ENCODE measurements at places on chromosomes 2 and 18.
A peak's percentile ranks its signal among the peaks of the same experiment; 100 is the strongest.

DNA sequence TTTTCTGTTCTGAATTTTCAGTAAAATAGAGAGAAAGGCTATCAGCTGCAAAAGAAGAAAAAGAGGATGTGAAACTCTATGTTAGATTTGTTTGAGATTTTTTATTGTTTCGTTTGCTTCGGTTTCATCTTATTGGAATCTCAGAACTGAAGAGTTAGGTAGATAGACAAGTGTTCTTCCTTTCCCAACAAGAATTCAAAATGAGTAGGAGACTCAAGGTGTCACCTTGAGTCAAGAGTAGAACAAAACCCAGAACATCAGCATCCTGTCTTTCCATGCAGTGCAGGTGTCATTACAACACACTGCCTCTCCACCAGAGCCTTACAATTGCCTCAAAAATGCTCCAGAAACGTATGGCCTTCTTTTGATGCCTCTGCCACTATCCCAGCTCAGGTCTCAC lies 21.1 kb downstream of the NBAS start:
- no peak for DNase-seq

GRCh38 chr2:6067806-6068205 lies 375.6 kb downstream of the SOX11 start:
- no peak for DNase-seq

DNA sequence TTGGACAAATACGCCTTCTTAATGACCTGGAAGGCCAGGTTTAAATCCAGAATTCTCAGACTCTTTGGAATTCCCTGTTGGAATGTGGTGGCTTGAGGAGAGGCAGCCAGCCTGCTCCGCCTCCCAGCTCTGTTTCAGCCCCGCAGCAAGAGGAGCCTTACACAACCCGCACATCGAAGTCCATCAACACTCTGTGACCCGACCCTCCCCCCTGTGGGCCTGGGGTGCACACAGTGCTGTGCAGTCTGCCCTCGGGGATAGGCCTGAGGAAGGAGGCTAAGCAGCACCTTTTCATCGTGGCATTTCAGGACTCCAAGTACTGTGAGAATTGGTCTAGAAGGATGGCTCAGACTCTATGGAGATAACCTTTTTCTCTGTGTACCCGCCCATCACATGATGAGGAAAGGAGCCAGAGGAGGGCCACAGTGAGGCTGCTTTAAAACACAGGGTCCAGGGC lies 73.7 kb downstream of the GREB1L start:
- DNase-seq: no peak

GRCh38 chr2:198913394-198914152 lies 544.2 kb downstream of the SATB2 start:
- no peak for DNase-seq

GRCh38 chr18:49362431-49362830 lies 98.0 kb downstream of the DYM start:
- DNase-seq: no peak

GRCh38 chr18:44638034-44638540 lies 42.6 kb upstream of the SETBP1 start:
- no peak for DNase-seq

DNA sequence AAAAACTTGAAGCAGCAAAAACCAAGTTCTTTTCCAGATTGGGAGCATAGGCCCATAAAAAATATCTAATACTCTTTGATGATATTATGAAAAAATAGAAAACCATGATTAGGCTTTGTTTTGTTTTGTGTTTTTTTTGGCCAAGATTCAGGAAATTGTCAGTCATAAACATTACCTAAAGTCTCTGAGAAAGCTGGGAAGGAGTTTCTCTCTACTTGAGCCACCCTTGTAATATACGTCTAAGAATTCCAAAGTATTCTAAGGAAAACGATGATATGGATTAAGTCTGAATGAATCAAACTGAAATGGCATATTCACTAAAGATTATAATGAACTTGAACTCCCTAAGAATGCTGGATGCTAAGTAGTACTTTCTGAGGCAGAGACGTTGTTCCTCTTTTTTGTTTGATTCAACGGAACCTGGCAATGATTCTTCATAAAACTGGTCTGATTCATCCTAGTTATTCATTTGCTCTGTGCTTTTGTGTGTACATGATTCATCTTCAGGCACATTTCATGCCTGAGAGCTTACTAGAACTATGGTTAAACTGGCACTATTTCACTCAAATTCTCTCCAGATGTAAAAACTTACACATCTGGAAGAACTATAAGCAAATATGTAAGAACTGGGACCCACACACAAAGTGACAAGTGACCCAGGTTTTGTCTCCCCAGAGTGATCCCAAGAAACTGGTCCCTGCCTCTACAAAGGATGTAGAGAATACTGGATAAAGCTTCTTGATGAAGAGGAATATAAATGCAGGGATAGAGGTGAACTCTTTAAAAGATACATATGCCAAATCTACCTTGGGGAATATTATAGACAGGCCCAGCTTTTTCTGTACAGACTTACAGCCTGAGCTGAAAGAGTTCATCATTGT lies 159.7 kb downstream of the DOCK10 start:
- DNase-seq: peak; percentile 53

DNA sequence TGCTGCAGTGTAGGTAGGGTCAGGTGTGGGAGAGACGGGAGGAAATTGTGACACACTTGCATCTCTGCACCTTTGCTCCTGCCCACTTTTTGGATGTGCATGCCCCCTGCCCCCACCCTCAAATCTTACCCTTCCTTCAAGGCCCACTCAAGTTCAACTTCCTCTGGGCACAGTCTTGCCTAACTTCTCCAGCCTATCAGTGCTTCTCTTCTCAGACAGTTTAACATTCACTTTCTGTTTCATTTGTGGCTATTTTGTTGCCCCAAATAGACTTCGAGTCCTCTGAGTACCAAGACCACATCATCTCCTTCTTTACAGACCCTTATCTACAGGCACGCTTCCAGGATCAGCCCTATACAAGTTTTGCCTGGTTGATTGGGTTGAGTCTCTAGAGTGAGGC lies 2.7 kb downstream of the ST8SIA5 start:
- no peak for DNase-seq

- peak; percentile 10 for DNase-seq
Measured at GRCh38 chr2:109348671-109349502, 219.9 kb downstream of the SH3RF3 start.

GRCh38 chr2:98341241-98341640 lies 5.0 kb upstream of the CNGA3 start:
- no peak for DNase-seq

DNA sequence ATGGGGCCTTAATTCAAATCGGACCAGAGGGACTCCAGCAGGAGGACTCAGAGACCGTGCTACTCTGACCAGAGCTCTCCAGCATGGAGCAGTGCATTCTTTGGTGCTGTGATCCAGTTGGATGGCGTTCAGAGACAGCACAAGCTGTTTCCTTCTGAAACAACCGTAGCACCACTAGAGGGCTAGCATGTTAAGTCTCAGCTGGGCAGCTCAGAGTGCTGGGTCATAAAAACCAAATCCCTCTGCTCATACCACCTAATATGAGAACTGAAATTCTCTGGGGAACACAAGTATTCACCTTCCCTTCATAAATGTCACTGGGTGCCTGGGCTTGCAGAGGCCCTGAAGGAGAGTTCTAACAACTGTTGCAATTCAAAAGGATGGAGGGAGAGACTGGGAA lies 97.7 kb upstream of the TFCP2L1 start:
- no peak for DNase-seq

DNA sequence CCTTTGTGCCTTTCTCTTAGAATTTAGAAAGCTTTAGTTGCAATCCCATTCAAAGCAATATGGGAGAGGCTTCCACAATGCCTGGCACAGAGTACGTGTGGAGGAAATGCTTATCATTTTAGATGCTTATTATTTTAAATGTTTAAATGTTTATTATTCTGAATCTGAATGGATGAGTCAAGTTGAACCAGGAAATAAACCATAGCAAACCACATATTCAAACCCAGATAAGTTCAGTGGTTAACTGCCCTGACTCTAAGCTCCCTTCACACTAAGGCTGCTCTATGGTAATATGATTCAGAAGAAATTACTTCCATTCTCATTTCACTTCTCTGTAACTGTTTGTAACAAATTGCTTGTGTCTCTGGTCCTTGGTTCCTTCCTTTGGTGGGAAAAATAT lies 5.2 kb upstream of the PPP4R1 start:
- DNase-seq: no peak

- no peak for DNase-seq
Measured at GRCh38 chr2:124112206-124112605, 87.1 kb downstream of the CNTNAP5 start.

DNA sequence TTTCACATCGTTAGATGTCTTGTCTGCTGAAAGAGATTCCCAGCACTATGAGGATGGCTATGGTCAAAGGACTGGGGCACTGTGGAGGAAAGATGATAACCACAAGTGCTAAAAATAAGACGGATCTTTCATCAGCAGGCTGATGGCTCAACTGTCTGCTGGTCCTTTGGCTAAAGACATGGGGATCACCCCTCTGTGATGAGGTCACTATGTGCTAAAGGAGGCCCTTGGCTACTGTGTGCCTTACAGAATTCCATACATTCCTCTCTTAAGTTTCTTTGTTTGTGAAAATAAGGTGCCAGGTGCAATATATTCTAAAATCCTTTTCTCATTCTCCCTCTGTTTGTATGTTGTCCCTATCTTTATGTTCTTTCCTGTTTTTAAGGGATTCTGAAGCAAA lies 39.7 kb upstream of the LYPD6 start:
- DNase-seq: no peak

DNA sequence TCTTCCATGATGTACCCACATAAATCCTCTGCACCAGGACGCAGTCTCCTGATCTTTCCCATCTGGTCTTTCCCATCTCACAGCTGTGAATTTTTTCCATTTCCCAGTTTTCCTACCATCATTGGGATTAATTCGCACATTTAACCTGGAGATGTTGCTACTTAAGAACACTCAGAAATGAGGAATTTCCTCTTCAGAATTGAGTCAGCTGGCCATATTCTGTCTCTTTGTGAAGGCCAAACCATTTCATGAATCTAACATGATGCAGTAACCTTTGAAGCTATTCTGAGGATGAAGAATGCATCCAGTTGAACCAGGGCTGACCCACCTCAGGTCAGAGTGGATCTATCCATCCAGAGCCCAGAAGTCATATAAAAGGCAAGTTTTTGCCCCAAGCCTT lies 326.8 kb downstream of the SETBP1 start:
- no peak for DNase-seq

DNA sequence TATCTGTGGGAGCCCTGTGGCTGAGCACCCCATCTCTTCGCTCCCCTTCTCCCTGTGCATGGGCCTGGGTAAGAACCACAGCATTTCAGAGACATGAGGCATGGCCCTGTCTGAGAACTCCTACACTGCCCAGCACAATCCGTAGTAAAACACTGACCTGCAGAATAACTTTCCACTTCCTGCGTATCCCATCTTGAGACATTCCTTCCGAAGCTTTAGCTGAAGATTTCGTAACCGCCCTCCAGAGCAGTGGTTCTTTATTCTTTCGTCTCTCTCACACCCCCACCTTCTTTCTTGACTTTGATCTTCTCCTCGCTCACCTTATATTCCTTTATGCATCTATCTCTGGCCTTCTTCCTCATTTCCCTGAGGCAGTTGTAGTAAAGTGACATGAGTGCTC lies 381.1 kb downstream of the HRH4 start:
- no peak for DNase-seq

GRCh38 chr2:241609859-241610793 lies 26.8 kb downstream of the THAP4 start:
- DNase-seq: peak; percentile 86

DNA sequence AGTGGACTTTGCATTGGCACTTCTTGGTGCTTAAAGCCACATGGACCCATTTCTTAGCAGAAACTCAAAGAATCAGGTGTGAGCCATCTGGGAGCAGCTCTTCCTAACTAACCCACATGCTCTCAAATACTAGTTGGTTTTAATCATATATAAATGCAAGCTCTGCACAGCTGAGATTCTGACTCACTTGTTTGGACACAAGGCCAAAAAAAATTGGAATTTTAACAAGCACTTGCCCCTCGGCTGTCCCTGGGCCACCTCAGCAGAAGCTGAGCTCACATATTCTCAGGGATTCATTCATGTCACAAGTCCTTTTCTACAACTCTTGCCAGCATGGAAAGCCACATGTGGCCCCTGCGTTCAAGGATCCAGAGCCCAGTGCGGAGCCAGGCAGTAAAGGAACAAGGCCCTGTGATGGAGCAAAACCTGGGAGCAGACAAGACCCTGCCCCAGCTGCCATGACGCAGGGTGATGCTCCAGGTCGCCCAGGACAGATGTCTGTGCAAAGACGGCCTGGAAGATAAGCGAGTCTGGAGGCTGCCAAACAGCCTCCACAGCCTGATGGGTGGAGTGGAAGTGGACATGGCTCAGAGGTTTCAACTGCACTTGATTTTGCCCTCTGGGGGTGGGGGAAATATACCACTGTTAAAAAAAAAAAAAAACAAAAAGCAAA lies 266.5 kb downstream of the EIPR1 start:
- DNase-seq: no peak

GRCh38 chr2:23404426-23404825 lies 19.4 kb downstream of the KLHL29 start:
- DNase-seq: peak; percentile 50

GRCh38 chr2:6083136-6083535 lies 391.0 kb downstream of the SOX11 start:
- DNase-seq: no peak

DNA sequence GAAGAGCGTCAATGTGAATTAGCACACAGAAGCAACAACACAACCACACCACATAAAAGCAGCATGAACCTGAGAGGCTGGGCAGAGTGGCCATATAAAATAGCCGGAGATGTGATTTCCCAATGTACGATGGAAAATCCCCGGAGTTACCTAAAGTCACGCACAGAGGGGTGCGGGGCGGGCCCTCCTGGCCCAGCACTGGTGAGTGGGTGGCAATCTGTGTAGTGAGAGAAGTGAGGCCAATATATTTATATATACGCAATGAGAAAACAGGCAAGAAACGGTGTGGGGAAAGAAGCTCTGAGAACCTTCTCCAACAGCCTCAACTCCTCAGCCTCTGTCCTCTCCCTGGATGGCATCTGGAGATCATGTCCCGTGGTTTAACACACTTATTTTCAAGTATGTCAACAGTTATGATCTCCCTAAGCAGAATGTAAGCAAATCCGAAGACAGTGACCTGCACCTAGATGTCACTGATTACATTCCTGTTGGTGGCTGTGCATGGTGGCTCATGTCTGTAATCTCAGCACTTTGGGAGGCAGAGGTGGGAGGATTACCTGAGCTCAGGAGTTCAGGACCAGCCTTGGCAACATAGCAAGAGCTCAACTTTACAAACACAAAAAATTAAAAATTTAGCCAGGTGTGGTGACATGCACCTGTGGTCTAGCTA lies 41.6 kb downstream of the CRACDL start:
- no peak for DNase-seq

DNA sequence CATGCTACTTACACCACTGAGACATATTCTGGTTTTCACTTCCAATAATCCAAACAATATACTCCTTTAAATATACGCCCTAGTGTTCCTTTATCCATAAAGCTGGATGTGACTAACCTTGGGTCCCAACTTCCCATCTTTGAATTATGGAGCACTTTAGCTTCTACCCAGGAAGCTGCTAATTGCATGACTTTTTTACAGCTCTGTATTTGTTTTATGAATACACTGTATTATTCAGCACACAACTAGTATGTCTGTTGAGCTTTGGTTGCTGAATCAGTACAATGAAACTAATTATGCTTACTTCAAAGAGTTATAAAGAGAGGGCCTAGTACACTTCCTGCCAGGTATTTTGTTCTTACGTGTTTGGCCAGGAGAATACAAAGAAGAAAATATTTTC lies 118.5 kb downstream of the BAZ2B start:
- peak; percentile 78 for DNase-seq

- no peak for DNase-seq
Measured at GRCh38 chr18:76584414-76585310, 89.6 kb upstream of the ZNF516 start.

GRCh38 chr18:36364911-36365624 lies 67.6 kb downstream of the FHOD3 start:
- DNase-seq: no peak

GRCh38 chr2:128493880-128494279 lies 175.2 kb upstream of the HS6ST1 start:
- no peak for DNase-seq

All from kidney capillary endothelial cell (primary cell).